Stimulated activated CD4-positive, alpha-beta T cell treated with anti-CD3 and anti-CD28 coated beads, TNF-alpha, amount 100 ng/mL, for 24 hours (primary cell): ENCODE measurements at places on chromosomes 3 and 15.

- no peak for DNase-seq
These were observed 1.2 kb downstream of the SETD2 start for GRCh38 chr3:47162697-47163168.

GRCh38 chr3:53777468-53777867, 68.8 kb downstream of the CHDH start:
- no peak for DNase-seq

DNA sequence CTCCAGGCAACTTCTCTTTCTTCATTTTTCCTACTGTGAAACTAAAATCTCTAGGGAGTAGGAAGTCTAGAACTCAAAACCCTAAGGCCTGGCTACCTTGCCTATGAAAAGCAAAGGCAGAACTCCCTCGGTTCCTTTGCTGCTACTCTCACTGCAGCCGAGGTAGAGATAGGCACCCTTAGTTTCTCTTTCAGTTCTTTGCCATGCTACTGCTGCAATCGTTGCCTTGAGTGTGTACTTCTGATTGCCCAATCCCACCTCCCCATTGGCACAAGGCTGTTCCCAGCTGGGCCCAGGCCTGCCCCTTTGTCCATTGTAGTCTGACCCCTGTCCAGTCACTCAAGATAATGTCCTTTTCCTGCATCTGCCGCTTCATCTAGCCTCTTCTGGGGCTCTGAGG, 92.3 kb upstream of the MRPS22 start:
- DNase-seq: no peak

- DNase-seq: no peak
These were observed 83.7 kb upstream of the PRICKLE2 start for GRCh38 chr3:64308931-64309330.

DNA sequence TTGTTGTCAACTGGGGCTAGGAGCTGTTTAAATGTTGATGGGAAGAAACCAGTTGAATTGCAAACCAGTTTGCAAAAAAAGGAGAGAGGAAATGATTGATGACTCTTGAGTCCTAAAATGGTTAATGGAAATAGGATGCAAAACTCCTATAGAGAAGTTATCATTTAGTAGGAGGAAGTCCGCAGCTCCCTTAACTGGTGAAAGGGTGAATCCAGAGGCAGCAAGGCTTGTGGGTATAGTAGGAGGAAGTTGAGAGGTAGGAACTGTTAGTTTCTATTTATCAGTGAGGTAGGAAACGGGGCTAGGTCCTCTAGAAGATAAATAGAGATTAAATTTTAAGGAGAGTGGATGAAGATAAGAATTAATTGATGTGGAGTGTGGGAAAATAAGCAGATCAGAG, 15.4 kb downstream of the IREB2 start:
- DNase-seq: no peak

- DNase-seq: no peak
These were observed 4.9 kb upstream of the DYNC1LI1 start for GRCh38 chr3:32575451-32576113.

DNA sequence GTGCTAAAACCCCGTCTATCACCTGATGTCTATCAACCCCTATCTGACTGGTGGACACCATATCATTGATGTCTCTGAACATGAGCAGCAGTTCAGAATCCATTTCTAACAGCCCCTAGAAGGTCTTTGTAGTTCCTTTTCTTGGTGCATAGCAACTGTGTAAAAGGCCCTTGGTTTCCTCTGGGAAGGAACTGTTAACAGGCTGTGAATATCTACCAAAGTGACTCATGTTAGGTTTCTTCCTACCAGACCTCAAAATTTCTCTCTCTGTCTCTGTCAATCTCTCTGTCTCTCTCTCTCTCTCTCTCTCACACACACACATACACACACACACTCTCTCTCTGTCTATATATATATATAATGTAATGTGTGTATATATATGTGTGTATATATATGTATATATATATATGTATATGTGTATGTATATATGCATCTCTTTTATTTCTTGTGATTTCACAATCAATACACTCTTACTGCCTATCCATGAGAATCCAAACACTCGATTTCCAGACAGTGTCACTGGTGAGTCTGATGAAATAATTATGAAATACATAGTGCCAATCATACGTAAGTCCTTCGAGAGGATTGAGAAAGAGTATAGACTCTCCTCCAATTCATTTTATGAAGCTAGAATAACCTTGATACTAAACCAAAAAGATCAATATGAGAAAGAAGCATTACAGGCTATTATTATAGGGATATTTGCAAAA, 335.9 kb upstream of the SLCO3A1 start:
- no peak for DNase-seq

GRCh38 chr3:153250446-153250845, 88.4 kb downstream of the RAP2B start:
- DNase-seq: no peak

- no peak for DNase-seq
These were observed 135.7 kb upstream of the LRRFIP2 start for GRCh38 chr3:37309921-37310665.

DNA sequence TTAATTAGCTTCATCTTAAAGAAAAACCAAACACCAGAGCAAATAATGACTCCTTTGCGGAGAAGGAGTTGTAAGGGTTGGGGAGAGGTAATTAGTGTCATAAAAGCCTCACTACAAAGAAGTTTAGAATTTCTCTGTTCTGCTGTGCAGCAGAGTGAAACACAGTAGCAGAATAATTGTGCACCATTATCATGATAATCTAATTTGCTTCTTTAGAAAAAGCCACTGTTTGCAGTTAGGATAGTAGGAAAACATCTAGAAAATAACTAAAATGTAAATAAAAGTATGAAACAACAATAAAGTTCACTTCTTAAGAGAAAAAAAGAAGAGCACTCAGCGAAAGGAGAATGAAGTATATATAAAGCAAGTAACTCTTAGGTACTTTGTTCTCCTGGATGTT, 5.5 kb downstream of the SHOX2 start:
- DNase-seq: no peak

GRCh38 chr3:187996609-187997008, 157.3 kb upstream of the LPP start:
- DNase-seq: no peak

DNA sequence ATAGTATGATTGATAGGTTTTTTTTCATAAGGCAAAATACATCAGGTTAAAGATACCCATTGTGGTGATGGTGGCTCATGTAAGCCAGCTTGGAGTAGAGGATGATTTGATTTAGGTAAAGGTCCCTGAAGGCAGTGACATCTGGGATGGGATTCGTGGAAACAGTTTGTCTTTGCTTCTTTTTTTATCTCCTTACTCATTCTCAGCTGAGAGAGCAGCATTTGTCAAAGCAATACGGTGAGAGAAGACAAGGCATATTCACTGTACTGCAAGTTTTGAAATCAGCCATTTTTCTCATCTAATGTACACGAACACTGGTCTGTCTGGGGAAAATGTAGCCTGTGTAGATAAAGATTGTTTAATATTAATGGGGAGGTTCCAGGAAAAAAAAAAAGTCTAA, 749.1 kb downstream of the SQOR start:
- DNase-seq: no peak

DNA sequence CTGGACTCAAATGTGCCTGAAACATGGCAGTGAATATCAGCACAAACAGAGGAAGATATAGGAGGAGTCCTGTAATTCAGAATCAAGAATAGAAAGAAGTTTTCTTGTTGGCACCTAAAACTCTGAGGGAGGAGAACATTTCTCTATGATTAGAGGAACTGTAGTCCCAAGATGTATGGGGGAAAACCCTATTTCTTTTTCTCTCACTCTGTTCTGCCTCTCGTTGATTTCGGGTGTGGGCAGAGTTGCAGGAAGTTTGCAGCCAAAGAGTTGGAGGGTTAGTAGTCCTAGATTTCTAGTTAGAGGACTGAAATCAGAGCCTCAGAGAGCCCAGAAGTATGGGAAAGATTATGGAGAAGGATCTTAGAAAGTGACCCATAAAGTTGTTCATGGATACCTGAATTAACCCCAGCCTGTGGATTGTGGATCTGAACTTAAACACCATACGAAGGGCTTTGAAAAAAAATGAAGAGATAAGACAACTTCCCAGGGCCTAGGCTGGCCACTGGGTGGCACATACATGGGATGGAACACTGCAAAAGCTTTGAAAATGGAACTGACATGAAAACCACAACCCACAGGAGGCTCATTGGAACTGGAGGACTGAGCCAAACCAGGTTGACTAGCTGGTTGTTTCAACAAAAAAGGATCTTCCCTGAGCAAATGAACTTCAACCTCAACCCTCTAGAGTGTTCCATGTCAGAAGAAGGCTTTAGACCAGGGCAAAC, 34.6 kb downstream of the FMN1 start:
- no peak for DNase-seq

DNA sequence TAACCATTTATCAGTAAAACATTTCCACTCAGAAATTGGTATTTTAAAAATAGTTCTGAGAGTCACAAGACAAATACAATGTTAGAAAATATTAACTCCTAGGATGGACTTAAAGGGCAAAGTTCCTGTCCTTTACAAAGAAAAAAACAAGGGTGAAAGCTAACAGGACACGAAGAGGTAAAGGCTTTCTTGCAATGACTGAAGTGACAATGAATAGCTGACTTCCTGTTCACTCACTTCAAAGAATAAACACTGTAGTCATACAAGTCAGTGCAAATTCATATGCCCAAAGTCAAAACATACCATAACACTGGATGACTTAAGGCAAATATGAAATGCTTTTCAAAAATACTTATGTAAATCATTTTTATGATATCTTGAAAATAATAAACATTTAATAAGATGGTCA, 1389.8 kb upstream of the ALCAM start:
- no peak for DNase-seq

- DNase-seq: no peak
These were observed 51.9 kb downstream of the TBL1XR1 start for GRCh38 chr3:177145381-177145780.

- no peak for DNase-seq
These were observed 165.1 kb upstream of the UBE2E1 start for GRCh38 chr3:23640471-23641146.
